ENCODE measurements at places on chromosomes 4 and X. TPM values are rescaled to one million over a fixed set of nuclear protein-coding genes. Genes with fewer than 3 reads are reported as not detected.

Gene SSX2
- not detected for total RNA-seq

Gene CYSLTR1
- total RNA-seq: not detected

Gene GPM6B
- 205 TPM for total RNA-seq

Gene ESX1
- not detected for total RNA-seq

Gene COL4A6
- 26.8 TPM for total RNA-seq

Gene DAPP1
- not detected for total RNA-seq

Gene AMBN
- not detected for total RNA-seq

Gene FMR1NB
- total RNA-seq: not detected

Gene GABRG1
- 0.07 TPM for total RNA-seq

Gene TLR2
- total RNA-seq: 1.0 TPM

Gene PNMA6F
- not detected for total RNA-seq

Gene ARHGAP6
- 2.0 TPM for total RNA-seq

Gene ADH4
- total RNA-seq: 0.55 TPM

Gene ELOVL6
- 22.8 TPM for total RNA-seq

Gene NPNT
- total RNA-seq: 0.97 TPM

Gene CENPVL2
- total RNA-seq: 1.3 TPM

Gene ACTRT1
- total RNA-seq: not detected

Gene RIPPLY1
- total RNA-seq: 0.24 TPM

Gene GAB3
- total RNA-seq: 0.22 TPM

Gene SPATA4
- not detected for total RNA-seq

Gene FREM3
- not detected for total RNA-seq

Gene CDKL5
- total RNA-seq: 7.0 TPM

Gene FATE1
- total RNA-seq: not detected

Gene CFI
- not detected for total RNA-seq

Gene F8A1
- 8.4 TPM for total RNA-seq

Gene EPHA5
- 0.03 TPM for total RNA-seq

Gene NALF2
- 5.4 TPM for total RNA-seq

Gene BEX1
- 81.4 TPM for total RNA-seq

Gene VCX2
- not detected for total RNA-seq

Gene DMP1
- total RNA-seq: not detected

Gene PAGE4
- not detected for total RNA-seq

Gene RAB41
- not detected for total RNA-seq

Gene ADAM29
- not detected for total RNA-seq

Gene WDR17
- total RNA-seq: 1.0 TPM

Gene SLC6A8
- 40.2 TPM for total RNA-seq

Gene DUSP9
- total RNA-seq: 3.3 TPM

Gene BBS12
- 2.3 TPM for total RNA-seq

Gene HPSE
- total RNA-seq: 0.78 TPM

Gene GAGE12F
- not detected for total RNA-seq

Gene JCHAIN
- total RNA-seq: not detected

Gene GIMD1
- not detected for total RNA-seq

Gene RAB39B
- total RNA-seq: 3.6 TPM

Gene BTK
- total RNA-seq: 0.07 TPM

Gene GYG2
- total RNA-seq: 40.5 TPM

Gene GEMIN8
- 34.1 TPM for total RNA-seq

Gene SPARCL1
- 0.81 TPM for total RNA-seq

Gene GPR119
- total RNA-seq: not detected

Gene ZNF141
- 25.0 TPM for total RNA-seq

Gene ADH1B
- total RNA-seq: not detected

Gene NDST3
- 0.07 TPM for total RNA-seq

Gene SRPX
- total RNA-seq: 8.0 TPM

Gene DMRTC1B
- not detected for total RNA-seq

Gene CAPN6
- total RNA-seq: 0.70 TPM

Gene GLRA2
- total RNA-seq: not detected

Gene TMSB15B
- 19.7 TPM for total RNA-seq

Data from H7 (cell line).